CD8-positive, alpha-beta memory T cell (primary cell): ENCODE measurements at places on chromosomes 1 and 21. TPM values are rescaled to one million over a fixed set of nuclear protein-coding genes. Genes with fewer than 3 reads are reported as not detected.

DNA sequence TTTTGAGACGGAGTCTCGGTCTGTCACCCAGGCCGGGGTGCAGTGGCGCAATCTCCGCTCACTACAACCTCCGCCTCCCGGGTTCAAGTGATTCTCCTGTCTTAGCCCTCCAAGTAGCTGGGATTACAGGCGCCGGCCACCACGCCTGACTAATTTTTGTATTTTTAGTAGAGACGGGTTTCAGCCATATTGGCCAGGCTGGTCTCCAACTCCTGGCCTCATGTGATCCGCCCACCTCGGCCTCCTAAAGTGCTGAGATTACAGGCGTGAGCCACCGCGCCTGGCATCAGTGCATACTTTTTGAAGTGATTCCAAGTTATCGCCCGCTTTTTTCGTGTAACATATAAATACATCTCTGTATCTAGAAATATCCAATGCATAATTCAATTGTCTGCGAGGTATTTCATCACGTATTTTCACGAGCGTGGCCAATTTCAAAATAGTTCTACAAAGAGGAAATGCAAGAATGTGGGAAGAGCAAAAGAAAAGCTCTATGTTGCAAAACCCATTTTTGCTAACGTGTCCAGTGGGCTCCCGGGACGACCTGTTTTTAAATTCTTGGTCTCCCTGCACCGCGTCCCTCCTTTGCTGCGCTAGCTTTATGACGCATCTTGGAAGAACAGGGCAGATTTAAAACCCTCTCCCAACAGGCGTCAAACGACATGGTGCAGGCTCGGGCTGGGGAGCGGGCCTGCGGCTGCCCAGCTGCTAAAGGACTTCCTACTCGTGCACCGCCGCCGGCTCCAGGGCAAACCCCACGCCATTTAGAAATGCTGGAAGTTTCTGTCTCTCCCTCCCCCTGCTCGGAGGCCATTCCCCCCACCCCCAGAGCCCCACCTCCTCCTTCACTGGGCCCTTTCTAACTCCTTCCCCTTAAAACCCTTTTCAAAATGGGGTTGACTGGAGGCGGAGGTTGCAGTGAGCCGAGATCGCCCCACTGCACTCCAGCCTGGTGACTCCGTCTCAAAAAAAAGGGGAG, 923 bp upstream of the IFNGR2 start:
- peak overlapping the region; percentile 28 for H3K4me3 ChIP-seq
- peaks cover 29% of the 10 kb centered on the region for H3K4me1 ChIP-seq
- H3K27me3 ChIP-seq: no peaks in the 10 kb centered on the region
- no peak for DNase-seq
- H3K36me3 ChIP-seq: no peaks in the 10 kb centered on the region

DNA sequence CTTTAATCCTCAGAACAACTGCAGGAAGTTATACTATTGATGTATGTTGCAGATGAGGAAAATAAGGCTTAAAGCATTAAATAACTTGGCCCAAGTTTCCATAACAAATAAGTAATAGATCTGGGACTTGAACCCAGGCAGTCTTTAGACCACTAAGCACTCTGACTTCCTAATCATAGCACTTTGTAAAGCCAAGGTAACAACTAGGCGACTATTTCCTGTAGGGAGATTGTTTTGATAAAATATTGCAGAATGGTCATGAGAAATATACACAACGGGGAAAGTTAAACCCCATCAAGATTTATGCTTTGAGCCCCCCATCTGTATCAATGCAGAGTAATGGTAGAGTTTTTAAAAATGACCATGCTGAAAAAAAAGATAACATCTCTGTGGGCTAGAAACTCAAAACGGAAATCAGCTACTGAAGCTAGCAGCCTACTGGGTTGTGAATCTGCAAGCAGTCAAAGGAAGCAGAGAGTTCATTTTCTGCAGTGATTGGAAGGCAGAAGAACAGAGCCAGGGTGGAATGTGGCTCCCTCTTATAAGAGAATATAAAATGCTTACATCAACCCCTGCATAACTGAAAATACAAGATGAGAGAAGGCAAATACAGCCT, 111.2 kb upstream of the OLIG2 start:
- peaks cover 36% of the 10 kb centered on the region for H3K4me1 ChIP-seq
- peak overlapping the region; percentile 26 for H3K4me3 ChIP-seq
- no peak for DNase-seq
- H3K27me3 ChIP-seq: no peaks in the 10 kb centered on the region
- H3K36me3 ChIP-seq: no peaks in the 10 kb centered on the region

GRCh38 chr1:110485725-110486124, 33.2 kb downstream of the KCNA10 start:
- no peaks in the 10 kb centered on the region for H3K27me3 ChIP-seq
- H3K27ac ChIP-seq: no peak overlapping the region
- H3K4me3 ChIP-seq: no peak overlapping the region
- H3K4me1 ChIP-seq: no peaks in the 10 kb centered on the region
- DNase-seq: no peak

DNA sequence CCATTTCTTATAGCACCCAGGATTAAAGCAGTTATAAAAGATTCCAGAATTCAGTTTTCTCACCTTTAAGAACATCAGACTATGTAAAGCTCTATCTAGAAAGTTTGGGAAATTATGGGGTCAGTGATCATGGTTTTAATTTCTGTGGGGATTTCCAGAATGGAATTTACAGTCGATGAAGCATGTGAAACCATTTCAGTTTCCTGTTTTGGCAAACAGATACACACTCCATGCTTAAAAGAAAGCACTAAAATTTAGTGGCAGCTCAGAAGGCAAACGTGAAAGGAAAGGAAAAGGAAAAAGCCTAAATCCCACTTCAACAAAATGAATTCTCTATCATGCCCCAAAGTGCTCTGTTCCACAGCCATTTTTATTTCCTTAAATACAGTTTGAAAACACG, 60.4 kb downstream of the FYB2 start:
- H3K4me1 ChIP-seq: no peaks in the 10 kb centered on the region
- DNase-seq: no peak
- H3K36me3 ChIP-seq: no peaks in the 10 kb centered on the region
- no peak overlapping the region for H3K27ac ChIP-seq
- H3K4me3 ChIP-seq: no peak overlapping the region

GRCh38 chr21:36694031-36694515, 4.8 kb upstream of the SIM2 start:
- H3K27ac ChIP-seq: no peak overlapping the region
- no peaks in the 10 kb centered on the region for H3K36me3 ChIP-seq
- no peak for DNase-seq

GRCh38 chr1:86067626-86068025, 88.9 kb downstream of the COL24A1 start:
- H3K27ac ChIP-seq: no peak overlapping the region
- H3K36me3 ChIP-seq: no peaks in the 10 kb centered on the region
- H3K4me3 ChIP-seq: no peak overlapping the region
- no peak for DNase-seq
- no peaks in the 10 kb centered on the region for H3K27me3 ChIP-seq

- H3K27ac ChIP-seq: no peak overlapping the region
- DNase-seq: no peak
- peaks cover 4% of the 10 kb centered on the region for H3K4me1 ChIP-seq
- no peak overlapping the region for H3K4me3 ChIP-seq
- no peaks in the 10 kb centered on the region for H3K36me3 ChIP-seq
These were observed 16.9 kb downstream of the MATN1 start for GRCh38 chr1:30706528-30706927.

- no peaks in the 10 kb centered on the region for H3K4me1 ChIP-seq
- no peaks in the 10 kb centered on the region for H3K36me3 ChIP-seq
- DNase-seq: no peak
- no peak overlapping the region for H3K27ac ChIP-seq
These were observed 14.2 kb downstream of the KCNA2 start for GRCh38 chr1:110591956-110592355.

- H3K27me3 ChIP-seq: no peaks in the 10 kb centered on the region
- H3K4me1 ChIP-seq: peaks cover 12% of the 10 kb centered on the region
- H3K36me3 ChIP-seq: no peaks in the 10 kb centered on the region
- peak overlapping the region; percentile 73 for H3K27ac ChIP-seq
These were observed 1.9 kb downstream of the SMIM1 start for GRCh38 chr1:3774276-3774945.

GRCh38 chr1:116933606-116934515, 24.1 kb downstream of the PTGFRN start:
- DNase-seq: no peak
- H3K27me3 ChIP-seq: no peaks in the 10 kb centered on the region
- H3K4me3 ChIP-seq: no peak overlapping the region
- H3K4me1 ChIP-seq: peaks cover 21% of the 10 kb centered on the region
- H3K27ac ChIP-seq: no peak overlapping the region

DNA sequence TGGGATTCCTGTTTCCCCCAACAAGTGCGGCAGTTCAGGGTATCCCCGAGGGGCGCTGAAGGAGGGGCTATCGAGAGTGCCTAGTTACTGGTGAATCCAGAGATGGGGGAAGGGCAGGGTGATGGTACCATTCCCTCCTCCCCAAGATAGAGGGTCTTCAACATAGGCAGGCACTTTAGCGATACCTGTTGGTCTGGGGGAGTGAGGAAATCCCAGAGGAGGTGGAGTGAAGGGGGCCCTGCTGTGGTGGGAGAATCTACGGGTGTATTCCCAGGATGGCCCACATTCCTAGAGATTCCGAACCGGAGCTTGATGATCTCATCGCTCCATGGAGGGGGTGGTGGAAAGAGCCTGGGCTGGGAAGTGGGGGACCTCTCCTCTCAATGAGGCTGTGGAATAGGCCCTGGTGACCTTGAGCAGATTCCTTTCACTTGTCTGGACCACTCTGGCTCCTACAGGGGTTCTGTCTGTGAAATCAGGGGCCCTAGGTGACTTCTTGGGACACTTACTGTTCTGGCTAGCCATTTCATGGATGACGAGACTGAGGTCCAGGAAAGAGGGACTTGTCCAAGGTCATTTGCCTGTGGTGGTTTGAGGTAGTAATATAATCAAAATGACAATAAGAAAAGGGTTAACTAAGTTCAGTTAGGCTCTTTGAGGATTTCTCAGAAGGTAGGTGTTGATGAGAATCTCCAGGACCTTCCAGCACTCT, 52.7 kb upstream of the SYNC start:
- no peak overlapping the region for H3K4me3 ChIP-seq
- peaks cover 30% of the 10 kb centered on the region for H3K4me1 ChIP-seq
- H3K27me3 ChIP-seq: no peaks in the 10 kb centered on the region
- H3K36me3 ChIP-seq: no peaks in the 10 kb centered on the region
- no peak for DNase-seq
- H3K27ac ChIP-seq: peak overlapping the region; percentile 65

DNA sequence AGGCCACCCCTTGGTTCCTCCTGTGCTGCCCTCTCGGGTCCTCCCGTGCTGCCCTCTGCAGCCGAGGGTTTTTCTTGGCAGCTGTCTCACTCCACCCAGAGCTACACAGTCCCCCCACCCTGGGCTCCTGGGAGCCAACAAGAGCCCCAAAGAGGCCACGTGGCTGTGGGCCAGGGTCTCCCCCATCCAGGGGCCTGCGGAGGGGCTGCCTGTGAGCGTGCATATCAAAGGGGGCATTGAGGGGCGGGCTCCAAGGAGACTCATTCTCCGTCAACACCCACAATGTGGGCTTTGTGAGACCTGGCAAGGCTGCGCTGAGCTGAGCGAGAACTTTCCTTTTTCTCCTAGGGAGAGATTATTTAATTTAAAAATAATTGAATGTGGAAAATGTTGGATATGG, 108.7 kb upstream of the ARHGEF16 start:
- no peaks in the 10 kb centered on the region for H3K27me3 ChIP-seq
- H3K4me1 ChIP-seq: no peaks in the 10 kb centered on the region
- H3K4me3 ChIP-seq: no peak overlapping the region
- DNase-seq: no peak
- no peaks in the 10 kb centered on the region for H3K36me3 ChIP-seq
- H3K27ac ChIP-seq: no peak overlapping the region

- H3K27ac ChIP-seq: no peak overlapping the region
- peaks cover 14% of the 10 kb centered on the region for H3K4me1 ChIP-seq
- no peaks in the 10 kb centered on the region for H3K27me3 ChIP-seq
- H3K36me3 ChIP-seq: no peaks in the 10 kb centered on the region
- no peak overlapping the region for H3K4me3 ChIP-seq
These were observed 18.4 kb downstream of the HHAT start for GRCh38 chr1:210347112-210347511.

DNA sequence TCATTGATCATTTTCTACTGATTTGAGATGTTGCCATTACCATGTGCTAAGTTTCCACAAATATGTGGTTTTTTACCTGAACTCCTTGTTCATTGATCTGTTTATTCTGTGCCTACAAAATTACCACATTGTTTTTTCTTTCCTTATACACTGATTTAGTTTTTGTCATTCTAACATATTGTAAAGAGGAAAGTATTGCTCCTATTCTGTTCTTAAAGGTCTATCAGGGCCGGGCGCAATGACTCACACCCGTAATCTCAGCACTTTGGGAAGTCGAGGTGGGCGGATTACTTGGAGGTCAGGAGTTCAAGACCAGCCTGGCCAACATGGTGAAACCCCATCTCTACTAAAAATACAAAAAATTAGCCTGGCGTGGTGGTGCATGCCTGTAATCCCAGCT, 75.1 kb downstream of the CAMTA1 start:
- no peaks in the 10 kb centered on the region for H3K36me3 ChIP-seq
- no peaks in the 10 kb centered on the region for H3K27me3 ChIP-seq
- no peak overlapping the region for H3K4me3 ChIP-seq
- H3K4me1 ChIP-seq: no peaks in the 10 kb centered on the region

- H3K4me1 ChIP-seq: no peaks in the 10 kb centered on the region
- no peaks in the 10 kb centered on the region for H3K27me3 ChIP-seq
- H3K4me3 ChIP-seq: no peak overlapping the region
- H3K36me3 ChIP-seq: no peaks in the 10 kb centered on the region
These were observed 10.9 kb upstream of the BLACAT1 start for GRCh38 chr1:205466595-205467220.

DNA sequence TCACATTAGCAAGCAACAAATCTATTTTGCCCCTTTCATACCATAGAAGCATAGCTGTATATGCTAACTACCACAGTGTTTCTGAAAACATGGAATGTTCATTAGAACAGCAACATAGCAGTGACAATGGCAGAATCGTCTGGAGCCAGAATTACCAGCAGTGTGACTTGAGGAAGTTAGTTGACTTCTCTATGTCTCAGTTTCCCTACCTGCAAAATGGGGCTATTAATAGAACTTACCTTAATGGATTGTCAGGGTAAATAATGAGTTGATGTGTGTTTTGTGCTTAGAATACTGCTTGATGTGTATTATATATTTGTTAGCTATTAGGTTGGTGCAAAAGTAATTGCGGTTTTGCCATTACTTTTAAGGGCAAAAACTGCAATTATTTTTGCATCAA, 14.8 kb upstream of the GJA9 start:
- no peaks in the 10 kb centered on the region for H3K36me3 ChIP-seq
- H3K4me3 ChIP-seq: no peak overlapping the region
- no peaks in the 10 kb centered on the region for H3K4me1 ChIP-seq
- no peak overlapping the region for H3K27ac ChIP-seq
- DNase-seq: no peak

DNA sequence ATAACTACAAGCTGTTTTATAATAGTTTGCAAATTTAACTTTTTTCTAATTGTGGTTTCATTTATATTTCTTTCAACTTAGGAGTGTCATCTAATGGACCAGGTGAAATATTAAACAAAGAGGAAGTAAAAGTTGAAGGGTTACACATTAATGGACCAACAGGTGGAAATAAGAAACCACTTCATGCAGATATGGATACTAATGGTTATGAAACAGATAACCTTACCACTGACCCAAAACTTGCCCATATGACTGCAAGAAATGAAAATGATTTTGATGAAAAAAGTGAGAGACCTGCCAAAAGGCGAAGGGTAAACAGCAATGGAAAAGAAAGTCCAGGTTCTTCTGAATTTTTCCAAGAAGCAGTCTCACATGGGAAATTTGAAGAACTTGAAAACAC, 59.7 kb downstream of the MIER1 start:
- H3K4me1 ChIP-seq: peaks cover 15% of the 10 kb centered on the region
- no peaks in the 10 kb centered on the region for H3K27me3 ChIP-seq
- no peak overlapping the region for H3K27ac ChIP-seq
- no peak overlapping the region for H3K4me3 ChIP-seq

The GNG4 gene
- 5.2 TPM for total RNA-seq

The TLR5 gene
- 0.22 TPM for total RNA-seq

The DAP3 gene
- 160 TPM for total RNA-seq

The SLAMF9 gene
- not detected for total RNA-seq

The HSD17B7 gene
- total RNA-seq: 18.7 TPM

The PSEN2 gene
- total RNA-seq: 10.2 TPM

The PCSK9 gene
- total RNA-seq: not detected

The LRRC40 gene
- total RNA-seq: 20.9 TPM
